Activated T-helper 1 cell treated with Interleukin-2 at 50 U/mL for 16 hours (primary cell): ENCODE measurements at places on chromosomes 7 and 10.

DNA sequence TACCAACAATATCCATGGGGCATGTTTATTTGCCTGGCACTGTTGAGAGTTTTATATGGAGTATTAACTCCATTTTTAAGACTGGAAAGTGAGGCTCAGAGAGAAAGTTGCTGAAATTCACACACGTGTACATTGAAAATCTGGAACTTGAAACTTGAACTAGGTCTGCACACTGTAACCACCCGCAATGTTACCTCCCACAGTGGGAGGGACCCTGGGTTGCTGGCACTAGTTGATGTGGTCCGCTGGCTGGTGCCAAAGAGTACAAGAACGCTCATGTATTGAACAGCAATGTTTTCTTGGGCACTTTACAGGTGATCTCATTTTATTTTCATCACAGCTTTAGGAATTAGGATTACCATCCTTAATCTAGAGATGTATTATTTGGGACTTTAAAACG, 253.2 kb downstream of the INHBA start:
- DNase-seq: no peak

- DNase-seq: no peak
These were observed 7.1 kb upstream of the MKLN1 start for GRCh38 chr7:131320603-131321002.

DNA sequence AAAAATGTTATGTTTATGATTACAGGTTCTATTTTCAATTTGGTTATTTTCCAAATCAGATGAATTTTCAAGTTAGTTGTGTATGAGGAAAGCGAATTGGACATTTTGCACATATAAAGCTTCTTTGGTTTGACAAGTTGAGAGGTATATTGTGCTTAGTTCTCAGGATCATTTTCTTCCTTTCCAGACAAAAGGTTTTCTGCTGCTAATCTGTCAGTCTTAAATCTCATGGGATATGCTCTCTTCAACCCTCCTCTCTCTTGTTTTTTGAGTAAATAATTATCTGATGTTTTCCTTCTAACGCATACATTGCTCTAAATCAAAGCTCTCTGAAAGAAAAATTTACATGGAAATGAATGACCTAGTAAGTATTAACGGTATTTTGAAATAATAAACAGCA, 77.9 kb downstream of the PPP1R3A start:
- DNase-seq: no peak

DNA sequence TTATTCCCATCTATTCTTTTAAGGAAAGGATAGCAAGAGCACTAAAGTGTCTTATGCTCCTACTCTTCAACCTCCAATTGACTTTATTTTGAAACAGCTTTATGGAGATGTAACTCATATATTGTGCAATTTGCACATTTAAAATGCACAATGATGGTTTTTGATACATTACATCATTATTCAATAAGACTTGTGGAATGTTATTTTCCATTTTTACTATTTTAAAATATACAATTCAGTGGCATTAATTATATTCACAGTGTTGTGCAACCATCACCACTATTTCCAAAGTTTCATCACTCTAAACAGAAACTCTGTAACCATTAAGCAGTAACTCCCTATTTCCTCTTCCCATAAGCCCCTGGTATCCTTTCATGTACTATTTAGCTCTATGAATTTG, 489.8 kb downstream of the NEBL start:
- no peak for DNase-seq

DNA sequence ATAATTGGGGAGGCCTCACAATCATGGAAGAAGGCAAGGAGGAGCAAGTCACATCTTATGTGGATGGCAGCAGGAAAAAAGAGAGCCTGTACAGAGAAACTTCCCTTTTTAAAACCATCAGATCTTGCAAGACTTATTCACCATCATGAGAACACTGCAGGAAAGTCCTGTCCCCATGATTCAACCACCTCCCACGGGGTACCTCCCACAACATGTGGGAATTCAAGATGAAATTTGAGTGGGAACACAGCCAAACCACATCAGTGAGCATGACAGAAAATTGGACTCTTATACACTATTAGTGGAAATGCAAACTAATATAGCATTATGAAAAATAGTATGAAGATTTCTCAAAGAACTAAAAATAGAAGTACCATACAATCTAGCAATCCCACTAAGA, 271.2 kb downstream of the MAGI2 start:
- DNase-seq: no peak

GRCh38 chr10:62749093-62749683, 55.3 kb upstream of the ADO start:
- DNase-seq: no peak

DNA sequence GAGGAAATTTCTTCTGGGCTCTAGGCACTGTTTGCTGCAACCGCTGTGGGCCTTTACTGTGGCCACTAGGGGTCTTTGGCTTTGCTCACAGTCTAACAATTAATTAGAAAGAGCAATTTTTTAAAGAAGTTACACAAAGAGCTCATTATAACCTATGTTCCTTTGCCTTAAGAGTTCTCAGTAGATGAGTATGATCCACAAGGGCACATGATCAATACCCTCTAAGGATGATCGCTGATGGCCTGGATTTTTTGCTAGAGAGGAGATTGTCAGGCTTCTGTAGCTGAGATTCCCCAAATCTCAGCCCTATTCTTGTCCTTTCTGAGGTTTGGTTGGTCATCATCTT, 80.8 kb upstream of the RHOBTB1 start:
- DNase-seq: no peak

- no peak for DNase-seq
These were observed 83.1 kb downstream of the LHPP start for GRCh38 chr10:124544711-124545110.

DNA sequence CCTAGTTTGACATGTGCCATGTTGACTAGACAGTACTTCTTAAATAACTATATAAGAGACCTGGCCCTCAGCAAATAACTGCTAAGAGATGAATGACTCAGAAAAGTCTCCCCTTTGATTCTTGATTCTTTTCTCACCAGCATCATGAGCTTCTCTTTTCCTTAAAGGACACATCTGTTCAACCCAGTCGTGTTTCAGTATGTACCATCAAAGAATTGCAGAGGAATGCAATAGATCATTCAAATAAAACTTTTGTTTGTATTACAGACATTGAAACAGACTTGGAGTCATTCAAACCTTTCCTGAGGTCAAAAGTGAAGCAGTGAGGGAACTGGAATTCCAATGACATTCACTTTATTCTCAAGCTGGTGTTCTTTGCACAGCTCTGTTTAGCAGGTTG, 598.3 kb upstream of the GHITM start:
- DNase-seq: no peak

DNA sequence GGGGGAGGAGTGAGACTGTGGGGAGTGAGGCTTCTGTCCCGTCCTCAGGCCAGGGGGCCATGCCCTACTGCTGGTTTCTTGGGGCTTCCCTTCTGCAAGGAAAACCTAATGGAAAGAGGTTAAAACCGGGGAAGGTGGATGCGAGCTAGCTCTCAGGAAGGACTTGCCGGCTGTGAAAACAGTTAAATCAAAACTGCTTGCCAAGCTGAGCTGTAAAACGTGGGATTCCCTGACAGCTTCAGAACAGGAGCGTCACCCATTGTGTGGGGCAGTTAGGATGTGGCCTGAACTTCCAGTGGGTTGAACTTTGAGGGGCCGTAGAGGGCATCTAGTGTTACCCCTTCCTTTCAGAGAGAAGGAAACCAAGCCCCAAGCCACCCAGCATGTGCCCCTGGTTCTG, 13.1 kb downstream of the TSPAN15 start:
- DNase-seq: no peak
